ENCODE measurements at places on chromosomes 16 and 17.

GRCh38 chr17:61460796-61461585 lies 8.8 kb downstream of the TBX4 start:
- no peak for DNase-seq

- DNase-seq = no peak
These were observed 839 bp downstream of the NKD1 start for GRCh38 chr16:50548909-50549560.

DNA sequence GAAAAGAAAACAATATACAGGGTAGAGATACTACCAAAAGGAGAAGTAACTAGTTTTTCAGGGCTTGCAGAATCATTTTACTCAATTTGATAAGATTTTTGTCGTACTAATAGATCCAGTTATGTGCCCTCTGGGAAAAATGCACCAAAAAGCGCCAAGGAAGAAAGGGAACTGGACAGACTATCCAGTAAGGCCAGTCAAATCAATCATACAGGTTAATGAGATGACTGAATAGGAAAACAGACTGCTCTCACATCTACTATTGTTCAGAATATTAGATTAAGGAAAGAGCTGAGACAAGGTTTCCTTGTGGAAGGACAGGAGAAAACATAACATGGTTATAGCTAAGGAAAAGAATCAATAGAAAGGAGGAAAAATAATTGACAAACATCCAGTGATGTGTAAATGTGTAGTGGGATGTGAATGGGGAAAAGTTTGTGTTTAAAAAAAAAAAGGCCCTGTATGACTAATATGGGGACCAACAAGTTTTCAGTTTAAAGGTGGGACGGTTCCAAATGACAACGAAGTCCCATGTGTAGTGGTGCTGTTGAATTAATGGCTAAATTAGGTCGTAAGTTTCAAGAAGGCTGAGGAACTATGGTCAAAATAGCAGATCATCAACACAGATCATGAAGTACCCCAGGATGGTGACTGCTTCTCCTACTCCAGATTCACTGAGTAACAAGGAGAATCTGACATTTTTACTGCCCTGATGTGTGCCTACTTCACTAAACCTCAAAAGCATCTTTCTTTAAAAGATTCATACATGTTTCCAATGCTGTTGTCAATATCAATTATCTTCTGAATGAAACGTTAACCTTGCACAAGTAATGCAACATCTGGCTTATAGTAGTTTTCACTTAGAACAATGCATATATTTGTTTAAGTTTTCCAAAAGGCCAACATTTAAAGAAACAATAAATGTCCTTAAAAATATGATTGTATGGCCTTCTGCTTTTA lies 40.7 kb downstream of the BRIP1 start:
- DNase-seq = no peak

DNA sequence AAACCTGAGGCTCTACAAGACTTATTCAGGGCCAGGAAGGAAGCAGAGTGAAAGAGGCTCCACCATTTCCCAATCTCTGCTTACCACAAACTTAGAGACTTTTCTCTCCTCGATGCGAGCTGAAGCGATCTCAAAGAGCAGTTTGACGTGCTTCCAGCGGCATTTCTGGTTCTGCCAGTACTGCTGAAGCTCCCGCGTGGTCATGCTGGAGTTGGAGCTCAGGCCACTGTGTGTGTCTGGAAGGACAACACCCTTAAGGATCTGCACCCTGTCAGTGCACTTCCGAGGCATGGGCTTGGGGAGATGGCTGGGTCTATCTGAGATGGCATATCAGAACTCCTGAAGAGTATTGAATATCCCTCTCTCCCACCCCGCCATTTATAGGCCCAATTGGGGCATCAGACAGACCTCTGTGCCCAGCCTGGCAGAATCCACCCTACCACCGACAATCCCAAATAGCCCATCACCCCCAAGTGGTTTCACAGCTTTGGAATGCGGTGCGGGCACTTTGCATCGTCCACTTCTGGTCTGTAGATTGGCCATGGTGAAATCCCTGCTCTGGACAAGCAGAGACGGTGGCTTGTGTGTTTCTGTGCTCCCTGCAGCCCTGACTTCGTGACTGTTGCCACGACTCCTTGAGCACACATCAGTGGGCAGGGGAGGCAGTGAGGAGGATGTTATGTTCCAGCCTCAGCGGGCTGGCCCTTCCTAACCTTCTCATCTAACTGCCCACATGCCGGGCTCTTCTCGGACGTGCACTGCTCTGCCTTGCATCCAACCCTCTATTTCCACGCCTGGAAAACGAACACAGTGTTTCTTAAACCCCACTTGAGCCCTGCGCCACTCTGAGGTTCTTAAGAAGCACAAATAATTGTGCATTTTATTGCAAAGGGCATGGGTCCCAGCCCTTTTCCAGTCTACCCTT lies 5.2 kb downstream of the SNX20 start:
- no peak for DNase-seq

GRCh38 chr17:45940826-45941225 lies 46.5 kb downstream of the MAPT start:
- DNase-seq = no peak

GRCh38 chr17:2433696-2434095 lies 32.8 kb upstream of the MNT start:
- DNase-seq = no peak

DNA sequence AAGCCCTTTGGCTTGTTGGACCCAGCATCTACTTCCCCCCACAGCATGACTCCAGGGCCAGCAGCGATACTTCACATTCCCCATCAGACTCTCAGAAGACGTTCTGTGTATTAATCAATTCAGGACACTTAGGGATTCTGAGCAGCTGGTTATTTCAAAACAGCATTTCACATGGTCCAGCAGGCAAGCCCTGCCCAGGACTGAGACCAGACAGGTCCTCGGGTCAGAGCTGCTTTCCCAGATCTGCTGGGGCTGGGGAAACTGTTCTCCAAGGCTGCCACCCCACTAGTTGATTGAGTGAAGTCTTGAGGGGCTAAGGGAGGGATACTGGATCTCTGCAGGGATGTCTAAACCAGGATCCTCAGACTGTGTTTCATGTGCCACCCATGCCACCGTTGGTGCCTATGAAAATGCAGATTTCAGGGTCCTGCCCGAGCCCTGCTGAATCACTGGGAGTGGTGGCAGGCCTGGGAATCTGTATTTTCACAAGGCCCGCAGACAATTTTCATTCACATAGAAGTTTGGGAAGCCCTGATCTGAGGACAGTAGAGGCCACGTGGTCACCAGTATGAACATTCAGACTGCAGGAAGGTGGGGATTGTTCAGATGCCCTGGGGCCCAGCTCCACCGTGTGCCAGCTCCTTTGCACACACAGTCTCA lies 40.6 kb upstream of the CDH5 start:
- no peak for DNase-seq

GRCh38 chr16:3187798-3188674 lies at the start of gene OR1F1:
OR1F1 (plus strand) TSS chr16:3188204.
- no peak for DNase-seq

DNA sequence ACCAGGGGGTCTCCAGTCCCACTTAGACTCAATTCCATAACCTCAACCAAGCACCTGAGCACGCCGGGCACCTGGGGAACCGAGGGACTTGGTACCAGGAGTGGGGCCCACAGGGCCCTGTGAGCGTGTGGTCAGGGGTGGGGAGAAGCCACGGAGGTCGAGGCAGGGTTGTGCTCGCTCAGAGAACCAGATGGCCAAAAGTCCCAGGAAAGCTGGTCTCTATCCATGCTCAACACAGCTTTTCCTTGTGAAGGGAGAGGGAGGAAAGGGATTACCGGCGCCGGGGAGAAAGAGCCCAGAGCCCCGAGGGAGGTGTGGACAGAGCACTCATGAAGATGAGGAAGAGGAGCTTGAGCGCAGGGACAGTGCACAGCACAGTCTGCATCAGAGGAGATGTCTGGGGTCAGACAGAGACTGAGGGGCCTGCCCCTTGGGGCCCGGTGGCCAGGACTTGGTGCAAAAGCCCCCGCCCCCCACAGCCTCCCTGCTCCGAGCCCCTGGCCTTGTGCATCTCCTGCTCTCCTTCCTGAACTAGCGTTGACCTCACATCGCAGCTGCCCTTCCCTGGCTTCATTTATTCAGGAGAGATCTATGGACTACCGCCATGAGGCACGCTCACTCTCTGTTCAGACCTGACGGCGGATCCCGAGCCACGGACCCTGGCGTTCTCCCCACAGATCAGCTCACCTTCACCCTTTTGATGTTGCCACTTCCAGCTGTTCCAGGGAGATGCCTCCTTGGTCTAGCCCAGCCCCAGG lies 355.4 kb upstream of the TNRC6C start:
- DNase-seq = no peak

- DNase-seq = no peak
These were observed 39.4 kb downstream of the ATP2C2 start for GRCh38 chr16:84407588-84408313.

- no peak for DNase-seq
These were observed 524.8 kb downstream of the KIF2B start for GRCh38 chr17:54347495-54347894.

DNA sequence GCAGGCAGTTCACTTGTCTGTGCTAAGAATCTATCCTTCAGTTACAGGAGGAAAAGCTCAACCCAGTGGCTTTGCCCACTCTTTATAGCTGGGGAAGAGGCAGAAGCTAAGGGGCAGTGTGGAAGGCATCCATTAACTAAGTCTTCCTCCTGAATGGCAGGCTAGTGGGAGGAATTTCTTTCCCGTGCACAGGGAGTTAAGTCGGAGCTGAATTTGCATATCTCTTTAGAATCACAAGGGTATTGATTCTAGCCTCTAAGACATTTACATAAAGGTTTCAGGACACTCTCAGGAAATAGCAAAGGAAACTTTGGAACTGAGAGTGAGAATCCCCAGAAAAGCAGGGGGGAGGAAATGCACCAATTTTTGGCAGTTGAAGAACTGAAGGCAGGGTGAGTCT lies 245.6 kb downstream of the CA10 start:
- no peak for DNase-seq

Data from activated CD8-positive, alpha-beta memory T cell treated with anti-CD3 and anti-CD28 coated beads for 4 hours (primary cell).